ENCODE measurements at places on chromosomes 5 and 9. TPM values are rescaled to one million over a fixed set of nuclear protein-coding genes. Genes with fewer than 3 reads are reported as not detected.
A peak's percentile ranks its signal among the peaks of the same experiment; 100 is the strongest.

DNA sequence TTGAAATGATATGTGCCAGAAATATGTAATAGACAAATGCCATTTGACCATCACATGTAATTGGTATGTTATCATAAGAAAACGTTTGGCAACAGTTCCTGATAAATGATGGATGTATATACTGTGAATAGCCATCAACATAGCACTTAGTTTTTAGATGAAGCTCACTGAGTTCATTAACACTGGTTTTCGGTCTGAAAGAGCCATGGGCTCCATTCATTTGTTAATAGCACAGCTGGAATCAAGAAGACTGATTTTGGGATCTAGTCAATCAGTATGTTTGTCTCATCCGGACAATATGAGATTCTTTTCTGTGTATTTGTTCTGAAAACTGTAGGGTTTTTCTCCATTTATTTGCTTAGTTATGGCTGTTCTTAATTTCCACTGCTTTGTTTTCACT lies 413.5 kb upstream of the CLINT1 start:
- DNase-seq, result no peak

- peak; percentile 63 for DNase-seq
Observed at GRCh38 chr5:75053304-75054133, 1.2 kb upstream of the GCNT4 start.

DNA sequence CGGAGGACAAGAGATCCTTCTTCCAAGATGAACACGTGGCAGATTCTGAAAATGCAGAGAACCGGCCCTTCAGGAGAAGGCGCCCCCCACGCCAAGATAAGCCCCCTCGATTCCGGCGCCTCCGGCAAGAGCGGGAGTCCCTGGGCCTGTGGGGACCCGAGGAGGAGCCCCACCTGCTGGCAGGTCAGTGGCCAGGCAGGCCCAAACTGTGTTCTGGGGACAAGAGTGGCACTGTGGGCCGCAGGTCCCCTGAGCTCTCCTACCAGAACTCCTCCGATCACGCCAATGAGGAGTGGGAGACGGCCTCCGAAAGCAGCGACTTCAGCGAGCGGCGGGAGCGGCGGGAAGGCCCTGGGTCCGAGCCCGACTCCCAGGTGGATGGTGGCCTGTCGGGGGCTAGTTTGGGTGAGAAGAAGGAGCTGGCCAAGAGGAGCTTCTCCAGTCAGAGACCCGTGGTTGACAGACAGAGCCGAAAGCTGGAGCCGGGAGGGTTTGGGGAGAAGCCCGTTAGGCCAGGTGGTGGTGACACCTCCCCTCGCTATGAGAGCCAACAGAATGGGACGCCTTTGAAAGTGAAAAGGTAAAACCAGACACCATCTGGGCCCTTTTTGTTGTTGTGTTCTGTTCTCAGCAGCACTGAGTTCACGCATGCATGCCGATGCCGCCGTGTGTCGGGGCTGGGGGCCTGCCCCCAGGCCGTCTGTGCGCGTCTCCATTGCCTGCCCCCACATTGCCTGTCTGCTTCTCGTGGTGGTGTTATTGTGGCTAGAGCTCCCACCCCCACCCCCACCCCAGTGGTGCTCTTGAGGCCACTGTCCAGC lies 26.6 kb upstream of the POMT1 start:
- no peak for DNase-seq

DNA sequence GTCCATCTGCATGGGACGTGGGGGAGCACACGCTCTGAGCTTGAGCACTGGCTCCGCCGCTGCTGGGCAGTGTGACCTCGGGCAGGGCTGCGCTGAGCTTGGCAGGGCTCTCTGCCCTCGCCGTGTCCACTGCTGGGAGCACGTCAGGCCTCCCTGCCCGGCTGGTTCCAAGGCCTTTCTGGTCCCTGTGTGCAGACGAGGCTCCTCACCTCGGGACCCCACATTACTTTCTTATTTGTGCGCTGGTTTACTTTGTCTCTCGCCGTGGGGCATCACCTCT lies 43.9 kb downstream of the RXRA start:
- no peak for DNase-seq

GRCh38 chr9:129221233-129221632 lies 43.2 kb upstream of the IER5L start:
- peak; percentile 18 for DNase-seq

The BSPRY gene
- 79.7 TPM for total RNA-seq

The INSYN2B gene
- not detected for total RNA-seq

DNA sequence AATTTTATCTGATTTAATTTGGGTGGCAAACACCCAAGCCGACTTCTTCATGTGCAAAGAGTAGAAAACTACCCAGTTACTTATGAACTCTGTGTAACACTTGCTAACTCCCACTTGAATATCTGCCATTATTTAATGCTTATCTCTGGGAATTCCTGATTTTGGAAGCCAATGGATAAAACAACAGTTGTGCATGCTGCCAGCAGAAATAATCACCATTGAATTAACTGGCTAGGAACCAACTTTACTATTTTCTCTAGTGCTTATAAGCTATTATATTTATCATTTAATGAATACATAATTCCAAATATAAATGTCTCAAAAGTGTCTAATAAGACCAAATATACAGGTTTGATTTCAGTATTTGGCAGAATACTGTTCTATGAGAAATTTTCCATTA lies 85.7 kb downstream of the IZUMO3 start:
- DNase-seq, result no peak

- DNase-seq, result no peak
Observed at GRCh38 chr5:142722146-142722545, 36.3 kb upstream of the FGF1 start.

GRCh38 chr9:29830821-29831220 lies 2257.5 kb upstream of the C9orf72 start:
- no peak for DNase-seq

GRCh38 chr9:102855641-102856040 lies 139.5 kb upstream of the CYLC2 start:
- DNase-seq, result no peak

GRCh38 chr5:52328220-52328806 lies 459.4 kb upstream of the ITGA1 start:
- DNase-seq, result no peak

- DNase-seq, result peak; percentile 81
Observed at GRCh38 chr5:53381-54174, 38.4 kb upstream of the PLEKHG4B start.

GRCh38 chr9:33942471-33943083 lies 106.1 kb downstream of the UBAP2 start:
- DNase-seq, result no peak

GRCh38 chr9:96581786-96582185 lies 37.9 kb downstream of the CDC14B start:
- DNase-seq, result no peak

GRCh38 chr9:134879664-134880483 lies 736 bp upstream of the FCN2 start:
- DNase-seq, result no peak

DNA sequence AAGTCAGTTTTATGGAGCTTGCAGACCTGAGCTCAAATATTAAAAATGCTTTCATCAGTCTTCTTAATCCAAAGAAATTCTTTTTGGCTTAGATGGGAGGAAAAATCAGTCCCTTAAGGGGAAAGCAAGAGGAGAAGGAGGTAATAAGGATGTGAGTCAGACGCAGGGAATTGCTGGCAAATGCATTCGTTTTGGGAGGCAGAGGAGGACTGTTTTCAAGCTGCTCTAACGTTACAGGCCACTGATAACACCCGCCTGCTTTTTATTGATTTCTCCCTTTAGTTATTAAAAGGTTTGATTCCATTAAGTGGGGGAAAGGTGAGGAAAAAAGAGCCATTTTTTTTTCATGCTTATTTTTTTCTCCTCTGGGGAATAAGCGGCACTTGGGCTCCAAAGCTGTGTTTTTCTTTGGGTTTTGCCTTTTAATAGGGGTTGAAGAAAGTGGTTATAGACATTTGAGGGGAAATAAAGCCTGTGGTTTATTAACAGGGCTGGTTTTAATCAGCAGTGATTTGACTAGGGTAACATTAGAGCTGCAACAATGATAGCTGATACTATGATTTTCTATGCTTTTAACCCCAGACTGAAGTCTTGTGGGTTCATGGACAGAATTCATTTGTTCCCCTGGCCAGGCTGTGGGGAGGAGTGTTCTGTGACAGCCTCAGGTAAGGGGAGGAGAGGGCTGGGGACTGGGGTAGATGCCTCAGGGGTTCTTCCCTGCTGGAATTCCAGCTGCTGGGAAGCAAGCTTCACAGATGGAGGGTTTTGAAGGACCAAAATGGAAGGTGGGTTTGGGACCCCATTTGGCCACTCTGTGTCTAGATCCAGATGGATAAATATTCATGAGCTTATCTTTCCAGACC lies 225.2 kb downstream of the GAS1 start:
- DNase-seq, result no peak

DNA sequence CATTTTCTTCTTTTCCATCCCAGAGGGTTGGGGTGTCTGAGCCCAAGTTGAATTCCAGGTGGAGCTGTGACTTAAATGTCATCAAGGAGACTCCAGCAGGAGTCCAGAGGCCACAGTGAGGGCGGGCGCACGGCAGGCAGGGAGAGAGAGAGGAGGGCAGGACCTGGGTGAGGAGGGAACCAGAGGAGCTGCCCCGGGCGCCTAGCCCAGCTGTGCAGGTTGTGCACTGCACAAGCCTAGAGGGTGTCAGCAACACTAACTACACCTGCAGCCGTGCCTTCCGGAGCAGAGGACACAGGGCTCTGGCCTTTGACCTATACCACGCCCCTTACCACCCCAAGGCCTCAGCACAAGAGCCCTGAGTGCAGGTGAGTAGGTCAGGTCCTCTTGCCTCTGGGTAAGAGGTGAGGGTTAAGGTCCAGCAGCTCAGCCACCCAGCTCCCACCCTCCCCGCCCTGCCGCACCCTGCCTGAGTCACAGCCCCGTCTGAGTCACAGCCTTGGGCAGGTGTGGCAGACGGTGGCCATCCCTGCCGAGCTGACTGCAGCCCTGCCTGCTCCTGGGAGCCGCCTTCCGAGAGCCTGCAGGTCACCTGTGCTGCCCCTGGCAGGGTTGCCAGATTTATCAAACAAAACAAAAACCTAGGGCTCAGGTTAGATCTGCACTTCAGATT lies 6.4 kb upstream of the AGPAT2 start:
- peak; percentile 91 for DNase-seq

GRCh38 chr9:79584655-79584982 lies 12.9 kb downstream of the TLE4 start:
- DNase-seq, result no peak

DNA sequence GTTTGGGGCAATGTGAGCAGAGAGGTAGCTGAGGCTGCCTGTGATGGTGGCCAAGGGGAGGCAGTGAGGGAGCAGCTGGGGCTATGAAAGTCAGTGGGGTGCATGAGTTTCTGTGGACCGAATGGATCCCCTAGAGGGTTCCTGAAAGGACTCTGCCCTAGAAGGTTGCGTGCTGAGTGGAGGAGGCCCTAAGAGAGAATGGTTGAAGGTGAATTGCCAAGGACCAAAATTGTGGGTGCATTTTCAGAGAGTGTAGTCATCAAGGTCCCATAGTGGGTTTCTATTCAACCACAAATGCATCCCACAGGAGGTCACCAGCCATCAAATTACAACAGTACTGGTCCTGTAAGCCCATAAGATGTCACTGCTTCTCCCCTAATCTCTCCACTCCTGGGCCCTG lies 298.3 kb downstream of the CDK5RAP2 start:
- no peak for DNase-seq

DNA sequence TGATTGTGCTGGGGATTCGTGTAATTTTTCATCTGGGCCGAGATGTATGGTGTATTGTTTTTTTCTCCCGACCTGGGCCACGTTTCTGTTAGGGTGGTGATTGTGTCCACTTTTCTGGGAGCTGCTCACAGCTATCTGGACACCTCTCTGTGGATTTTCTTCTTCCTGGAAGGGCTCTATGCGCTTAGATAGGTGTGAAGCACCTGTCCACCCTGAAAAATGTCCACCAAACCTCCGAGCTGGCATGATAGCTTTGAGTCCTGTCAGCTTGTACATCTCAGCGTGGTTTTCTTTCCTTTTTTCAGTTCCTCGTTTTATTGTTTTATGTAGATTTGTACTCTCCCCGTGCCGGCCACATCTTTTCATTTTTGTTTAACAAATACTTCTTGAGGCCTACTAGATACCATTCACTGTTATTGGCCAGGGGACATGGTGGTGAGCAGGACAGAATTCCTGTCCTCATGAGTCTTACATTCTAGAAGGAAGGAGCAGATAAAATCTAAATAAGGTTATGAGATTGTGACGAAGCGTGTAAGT lies 1.1 kb downstream of the UGCG start:
- no peak for DNase-seq

The GRM6 gene
- not detected for total RNA-seq

The FOXI1 gene
- not detected for total RNA-seq

DNA sequence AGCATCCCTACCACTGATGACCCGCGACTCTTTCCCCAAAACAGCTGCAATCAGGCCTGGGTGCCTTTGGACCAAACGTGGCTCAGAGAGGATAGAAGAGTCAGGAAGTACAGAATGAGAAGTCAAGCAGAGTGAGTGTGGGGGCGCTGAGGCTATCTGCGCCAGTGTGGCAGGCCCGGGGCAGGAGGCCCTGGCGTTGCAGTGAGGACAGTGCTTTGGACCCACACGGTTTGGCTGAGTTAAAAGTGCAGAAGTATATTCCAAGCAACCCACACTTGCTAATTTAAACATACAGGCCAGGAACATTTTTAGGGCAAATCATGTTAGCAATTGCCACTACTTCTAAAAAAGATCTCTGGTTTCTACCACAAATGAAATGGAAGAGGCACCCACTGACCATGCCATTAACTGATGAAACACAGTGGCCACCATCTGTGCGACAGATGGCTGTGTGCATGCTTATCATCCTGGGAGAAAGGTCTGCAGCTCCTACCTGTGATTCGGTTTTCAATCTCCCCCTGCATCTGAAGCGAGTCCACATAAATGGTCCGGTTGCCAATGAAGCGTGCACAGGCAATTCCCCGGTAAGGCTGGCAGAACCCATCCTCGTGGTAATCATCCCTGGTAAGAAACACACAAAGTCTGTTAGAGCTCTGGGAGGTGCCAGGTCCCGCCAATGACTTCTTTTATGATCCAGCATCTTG lies 213.0 kb downstream of the ROR2 start:
- DNase-seq, result no peak

The AFAP1L1 gene
- 22.3 TPM for total RNA-seq

The PCDHB16 gene
- total RNA-seq, result 3.8 TPM

GRCh38 chr9:22079873-22080341 lies 70.8 kb upstream of the CDKN2B start:
- DNase-seq, result no peak

The EFNA5 gene
- 6.9 TPM for total RNA-seq

GRCh38 chr9:114452219-114453165 lies 52.8 kb downstream of the WHRN start:
- no peak for DNase-seq

The RNF38 gene
- 61.4 TPM for total RNA-seq

GRCh38 chr9:72305102-72305546 lies 59.9 kb downstream of the ZFAND5 start:
- DNase-seq, result peak; percentile 81

GRCh38 chr5:67248703-67249589 lies 52.3 kb upstream of the CD180 start:
- DNase-seq, result peak; percentile 49

All from thyroid gland (tissue), 4 donors.